ENCODE measurements at places on chromosomes 6 and 20.

DNA sequence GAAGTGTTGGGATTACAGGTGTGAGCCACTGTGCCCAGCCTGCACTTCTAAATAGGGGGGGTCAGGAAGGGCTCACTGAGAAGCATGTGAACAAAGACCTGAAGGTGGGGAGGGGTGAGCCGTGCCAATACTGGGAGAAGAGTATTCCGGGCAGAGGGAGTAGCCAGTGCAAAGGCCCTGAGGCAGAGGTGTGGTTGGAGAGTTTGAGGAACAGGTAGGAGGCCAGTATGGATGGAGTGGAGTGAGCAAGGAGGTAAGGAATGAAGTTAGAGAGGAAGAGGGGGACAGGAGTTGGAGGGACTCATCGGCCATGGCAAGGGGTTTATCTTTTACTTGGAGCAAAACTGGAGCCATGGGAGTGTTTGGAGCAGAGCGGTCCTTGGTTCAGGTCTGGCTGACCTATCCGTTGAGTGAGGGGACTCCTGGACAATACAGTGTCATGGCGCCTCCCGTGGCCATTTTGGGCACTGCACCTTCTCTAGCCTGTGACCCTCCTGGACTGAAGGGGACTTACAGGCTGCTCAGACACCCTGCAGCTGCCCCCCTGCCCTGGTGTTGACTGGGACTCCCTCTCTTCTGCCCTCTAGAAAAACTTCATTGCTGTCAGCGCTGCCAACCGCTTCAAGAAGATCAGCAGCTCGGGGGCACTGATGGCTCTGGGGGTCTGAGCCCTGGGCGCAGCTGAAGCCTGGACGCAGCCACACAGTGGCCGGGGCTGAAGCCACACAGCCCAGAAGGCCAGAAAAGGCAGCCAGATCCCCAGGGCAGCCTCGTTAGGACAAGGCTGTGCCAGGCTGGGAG is 12.1 kb downstream of the FOXS1 start:
- peak; percentile 62 for DNase-seq

GRCh38 chr6:161274898-161275297 is 1.0 kb upstream of the AGPAT4 start:
- DNase-seq: no peak

- no peak for DNase-seq
These were observed 10.2 kb downstream of the SENP6 start for GRCh38 chr6:75611702-75612375.

DNA sequence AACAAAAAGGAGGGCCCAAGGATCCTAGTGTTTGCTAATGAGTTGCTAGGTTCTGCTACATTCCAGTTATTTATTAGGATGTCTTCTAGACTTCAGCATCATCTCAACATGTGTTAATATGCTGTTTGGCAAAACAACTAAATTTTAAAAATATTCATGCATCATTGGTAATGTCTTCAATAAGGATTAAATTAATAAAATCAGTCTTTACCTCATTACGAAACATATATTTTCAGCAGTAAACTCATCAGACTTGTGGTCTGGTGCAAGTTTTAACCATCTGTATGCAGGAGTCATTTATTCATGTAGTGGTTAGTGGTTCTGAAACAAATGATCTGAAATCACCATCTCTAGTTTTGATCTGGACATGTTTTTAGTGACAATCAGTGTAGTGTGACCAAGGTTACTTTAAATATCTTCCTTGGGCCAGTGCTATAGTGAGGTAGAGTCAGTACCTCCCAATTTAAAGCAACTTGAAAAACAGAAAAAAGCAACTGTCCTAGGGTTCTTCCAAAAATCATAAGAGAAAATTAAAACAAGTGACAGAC is 85.0 kb upstream of the KCNK16 start:
- no peak for DNase-seq

DNA sequence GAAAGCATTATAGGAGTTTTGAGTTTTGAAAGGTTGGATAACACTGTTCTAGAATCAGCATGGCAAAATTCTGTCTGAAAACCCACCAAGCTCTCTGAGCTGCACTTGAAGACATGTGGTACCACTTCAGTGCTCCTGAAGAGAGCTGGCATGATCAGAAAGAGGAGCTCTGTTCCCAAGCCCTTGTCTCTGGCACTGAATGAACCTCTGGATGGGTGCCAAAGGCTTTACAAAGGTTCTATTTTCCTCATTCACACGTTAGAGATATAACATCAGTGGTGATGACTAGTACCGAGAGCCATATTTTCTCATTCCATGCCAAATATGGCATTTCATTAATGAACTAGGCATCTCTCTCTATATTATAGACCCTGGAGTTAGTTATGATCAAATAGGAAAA is 301.8 kb upstream of the ID4 start:
- no peak for DNase-seq

DNA sequence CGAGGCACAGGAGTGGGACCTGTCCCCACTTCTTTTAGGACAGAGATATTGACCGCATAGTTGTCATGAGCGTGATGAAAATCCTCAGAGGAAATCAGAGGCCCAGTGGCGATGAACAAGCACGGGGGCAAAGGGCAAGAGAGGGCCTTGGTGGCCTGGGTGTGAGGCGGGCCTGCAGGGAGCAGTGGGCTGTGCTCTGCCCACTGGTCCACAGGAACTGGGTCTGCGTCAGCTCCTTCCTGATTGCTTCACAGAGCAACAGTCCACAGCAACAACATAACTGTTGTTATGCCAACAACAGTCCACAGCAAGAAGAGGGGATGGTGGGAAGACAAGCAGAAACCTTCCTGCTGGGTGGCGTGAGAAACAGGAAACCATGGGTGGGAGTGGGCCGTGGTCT is 335.6 kb downstream of the ZFAND3 start:
- no peak for DNase-seq

DNA sequence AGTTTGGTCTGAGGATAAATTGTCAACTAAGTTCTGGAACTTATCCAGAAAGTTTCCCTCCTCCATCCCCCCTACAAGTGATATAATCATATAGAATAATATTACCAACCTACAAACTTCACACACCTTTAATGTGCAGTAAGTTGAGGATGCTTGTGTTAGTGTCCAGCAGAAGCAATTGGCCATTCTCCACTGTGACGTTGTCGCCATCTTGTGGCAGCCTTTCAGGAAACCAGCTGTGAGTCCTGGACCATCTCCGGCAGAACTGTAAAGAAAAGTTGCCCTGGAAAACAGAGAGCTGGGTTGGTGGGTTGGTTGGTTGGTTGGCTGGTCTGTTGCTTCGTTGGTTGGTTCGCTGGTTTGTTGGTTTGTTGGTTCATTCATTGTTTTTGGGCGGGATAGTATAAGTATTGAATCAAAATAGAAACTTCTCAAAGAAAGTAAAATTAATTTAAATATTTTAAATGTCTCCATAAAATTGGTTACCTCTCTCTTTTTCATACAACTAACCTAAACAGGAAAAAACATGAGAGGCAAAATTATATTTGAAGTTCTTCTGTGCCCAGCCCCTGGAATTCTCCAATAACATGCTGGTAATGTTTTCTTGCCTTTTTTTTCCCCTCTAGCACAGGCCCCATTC is 127.5 kb downstream of the PKHD1 start:
- DNase-seq: no peak

- DNase-seq: no peak
These were observed 26.9 kb upstream of the CBLN4 start for GRCh38 chr20:56032251-56032650.

DNA sequence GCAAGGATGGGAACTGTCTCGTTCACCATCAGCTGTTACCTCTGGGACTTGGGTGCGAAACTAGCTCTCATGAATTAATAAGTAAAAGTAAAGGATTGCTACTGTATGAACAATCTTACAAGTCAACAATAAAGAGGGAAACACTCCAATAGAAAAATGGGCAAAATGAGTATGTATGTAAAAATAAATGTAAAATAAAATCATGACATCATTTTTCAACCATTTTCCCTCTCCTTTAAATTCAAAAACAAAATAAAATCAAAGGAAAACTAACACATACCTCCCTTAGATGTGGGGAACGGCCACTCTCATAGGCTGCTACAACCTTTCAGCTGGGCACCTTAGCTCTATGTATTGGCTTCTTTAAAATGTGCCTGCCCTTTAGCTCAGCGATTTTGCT is 389.7 kb upstream of the ARID1B start:
- no peak for DNase-seq

- no peak for DNase-seq
These were observed at the start of gene SLC17A3 for GRCh38 chr6:25874118-25874517. Gene SLC17A3, minus strand, starts transcription at chr6:25874243. Its CDS starts 5,856 bp downstream, at chr6:25868387.

GRCh38 chr6:12522347-12522746 is 194.2 kb upstream of the PHACTR1 start:
- DNase-seq: no peak

DNA sequence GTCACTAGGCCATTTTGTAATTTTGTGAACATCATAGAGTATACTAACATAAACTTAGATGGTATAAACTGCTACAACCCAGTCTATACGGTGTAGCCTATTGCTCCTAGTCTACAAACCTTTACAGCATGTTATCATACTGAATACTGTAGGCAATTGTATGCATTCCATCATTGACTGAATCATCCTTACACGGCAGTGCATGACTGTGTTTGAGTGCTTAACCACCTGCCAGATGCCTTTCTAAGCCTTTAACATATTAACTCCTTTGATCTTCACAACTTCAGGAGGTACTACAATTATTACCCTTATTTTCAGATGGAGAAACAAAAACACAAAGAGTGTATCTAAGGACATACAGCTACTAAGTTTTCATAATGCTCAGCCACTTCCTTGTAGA is 14.0 kb downstream of the DPPA5 start:
- no peak for DNase-seq

- no peak for DNase-seq
These were observed 8.4 kb downstream of the AMD1 start for GRCh38 chr6:110882824-110883554.

DNA sequence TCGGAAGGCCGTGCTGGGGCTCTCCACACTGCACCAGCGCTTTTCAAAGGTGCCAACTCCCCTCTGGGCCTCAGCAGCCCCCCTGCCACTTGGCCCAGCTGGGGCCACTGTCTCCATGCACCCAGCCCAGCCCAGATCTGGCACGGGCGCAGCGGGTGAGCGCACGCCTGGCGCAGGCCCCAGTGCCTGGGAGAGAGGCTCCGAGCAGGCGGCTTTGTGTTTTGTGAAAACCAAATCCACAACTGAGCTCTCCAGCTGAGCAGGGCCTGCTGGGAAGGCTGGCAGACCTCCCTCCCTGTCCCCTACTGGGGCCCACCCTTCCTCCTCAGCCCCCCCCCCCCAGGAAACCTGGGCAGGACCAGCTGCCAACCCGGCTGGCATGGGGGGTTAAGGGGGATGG is 17.0 kb downstream of the MDGA1 start:
- no peak for DNase-seq

GRCh38 chr6:169145991-169146501 is 107.6 kb downstream of the THBS2 start:
- no peak for DNase-seq

DNA sequence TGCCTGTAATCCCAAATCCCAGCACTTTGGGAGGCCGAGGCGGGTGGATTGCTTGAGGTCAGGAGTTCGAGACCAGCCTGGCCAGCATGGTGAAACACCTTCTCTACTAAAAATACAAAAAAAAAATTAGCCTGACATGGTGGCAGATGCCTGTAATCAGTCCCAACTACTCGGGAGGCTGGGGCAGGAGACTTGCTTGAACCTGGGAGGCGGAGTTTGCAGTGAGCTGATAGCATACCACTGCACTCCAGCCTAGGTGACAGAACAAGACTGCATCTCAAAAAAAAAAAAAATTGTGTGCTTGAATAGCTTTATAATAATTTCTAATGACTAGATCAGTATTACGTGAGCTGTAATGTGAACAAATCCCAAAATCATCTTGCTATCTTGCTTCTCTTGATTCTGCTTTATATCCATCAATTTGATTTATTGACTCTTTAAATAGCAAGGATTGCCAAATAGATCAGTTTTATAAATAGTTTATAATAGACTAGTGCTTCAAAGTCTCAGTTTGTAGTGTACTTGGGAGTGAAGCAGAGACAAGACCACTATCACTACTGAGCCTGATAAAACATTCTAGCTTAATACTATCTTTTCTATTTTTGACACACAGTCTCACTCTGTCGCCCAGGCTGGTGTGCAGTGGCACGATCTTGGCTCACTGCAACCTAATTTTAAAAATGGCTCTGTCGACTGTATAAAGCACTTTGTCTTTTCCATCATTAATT is 7.1 kb downstream of the AMD1 start:
- no peak for DNase-seq

GRCh38 chr20:64065062-64065973 is 2.3 kb downstream of the TCEA2 start:
- no peak for DNase-seq

GRCh38 chr6:86331265-86331840 is 606.0 kb upstream of the HTR1E start:
- DNase-seq: no peak

GRCh38 chr20:57748601-57749130 is 38.9 kb upstream of the PMEPA1 start:
- peak; percentile 28 for DNase-seq

DNA sequence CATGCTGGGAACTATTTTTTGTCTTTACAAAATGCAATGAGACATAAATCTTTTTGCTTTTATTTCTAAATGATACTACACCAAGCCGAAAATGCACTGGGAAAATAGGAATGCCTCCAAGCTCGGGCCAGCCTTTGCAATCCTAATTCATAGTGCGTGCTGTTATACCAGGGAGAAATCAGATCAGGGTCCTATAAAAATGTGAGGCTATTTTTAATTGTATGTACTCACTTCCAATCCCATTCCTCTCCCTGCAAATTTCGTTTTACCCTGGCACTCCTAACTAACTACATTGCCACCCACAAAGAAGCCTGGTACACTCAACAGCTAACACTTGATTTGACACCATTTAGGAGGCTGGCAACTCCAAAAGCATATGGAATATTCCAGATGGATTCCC is 350.6 kb upstream of the ZFP64 start:
- no peak for DNase-seq

DNA sequence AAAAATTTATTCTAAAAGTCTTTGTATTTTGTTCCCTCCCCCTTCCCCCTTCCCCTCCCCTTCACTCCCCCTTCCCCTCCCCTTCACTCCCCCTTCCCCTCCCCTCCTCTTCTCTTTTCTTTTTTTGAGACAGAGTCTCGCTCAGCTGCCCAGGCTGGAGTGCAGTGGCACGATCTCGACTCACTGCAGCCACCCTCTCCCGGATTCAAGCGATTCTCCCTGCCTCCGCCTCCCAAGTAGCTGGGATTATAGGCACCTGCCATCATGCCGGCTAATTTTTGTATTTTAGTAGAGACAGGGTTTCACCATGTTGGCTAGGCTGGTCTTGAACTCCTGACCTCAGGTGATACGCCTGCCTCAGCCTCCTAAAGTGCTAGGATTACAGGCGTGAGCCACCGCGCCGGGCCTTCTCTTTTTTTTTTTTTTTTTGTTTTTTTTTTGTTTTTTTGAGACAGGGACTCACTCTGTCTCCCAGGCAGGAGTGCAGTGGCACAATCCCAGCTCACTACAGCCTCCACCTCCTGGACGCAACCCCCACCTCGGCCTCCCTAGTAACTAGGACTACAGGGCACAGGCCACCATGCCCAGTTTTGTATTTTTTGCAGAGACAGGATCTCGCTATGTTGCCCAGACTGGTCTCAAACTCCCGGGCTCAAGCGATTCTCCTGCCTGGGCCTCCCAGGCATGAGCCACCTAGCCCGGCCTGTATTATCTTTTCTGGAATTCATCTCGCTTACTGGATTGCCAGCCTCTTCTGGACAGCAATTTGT is 1.1 kb upstream of the AFG1L start:
- DNase-seq: no peak
